ENCODE measurements at places on chromosomes 7 and 10.

DNA sequence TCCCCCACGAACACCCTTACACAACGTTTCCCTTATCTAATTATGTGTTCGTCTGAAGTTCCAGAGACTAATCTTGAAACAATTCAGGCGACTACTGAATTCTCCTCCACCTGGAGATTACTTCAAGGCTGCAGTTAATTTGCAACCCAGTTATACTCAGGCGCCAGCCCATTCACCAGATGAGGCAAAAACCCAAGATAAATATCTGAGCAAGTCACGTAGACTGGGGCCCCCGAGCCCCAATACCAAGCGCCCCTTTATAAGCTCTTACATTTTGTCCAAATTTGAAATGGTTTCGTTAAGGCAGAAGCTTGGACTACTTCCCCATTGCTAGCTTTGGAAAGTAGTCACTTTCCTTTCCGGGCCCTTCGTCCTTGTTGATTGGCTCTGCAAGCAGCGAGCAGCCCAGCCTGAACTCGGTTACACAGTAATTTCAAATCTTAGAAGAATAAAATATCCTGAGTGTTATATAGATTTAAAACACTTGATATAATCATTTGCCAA is 1.2 kb downstream of the TPK1 start:
- peak overlapping the region; percentile 88 for H3K27ac ChIP-seq
- peak overlapping the region; percentile 44 for H3K4me3 ChIP-seq
- peaks cover 6% of the 10 kb centered on the region for H3K4me1 ChIP-seq
- no peaks in the 10 kb centered on the region for H3K27me3 ChIP-seq
- DNase-seq = peak; percentile 53

- H3K4me3 ChIP-seq = no peak overlapping the region
- DNase-seq = no peak
- no peak overlapping the region for H3K27ac ChIP-seq
- no peaks in the 10 kb centered on the region for H3K27me3 ChIP-seq
- peaks cover 38% of the 10 kb centered on the region for H3K36me3 ChIP-seq
- peaks cover 31% of the 10 kb centered on the region for H3K4me1 ChIP-seq
These were observed 32.0 kb downstream of the AMZ1 start for GRCh38 chr7:2720024-2720423.

GRCh38 chr7:21412410-21412851 is 15.5 kb upstream of the SP4 start:
- no peak overlapping the region for H3K27ac ChIP-seq
- H3K27me3 ChIP-seq = peaks cover 16% of the 10 kb centered on the region
- H3K4me3 ChIP-seq = no peak overlapping the region
- no peak for DNase-seq

DNA sequence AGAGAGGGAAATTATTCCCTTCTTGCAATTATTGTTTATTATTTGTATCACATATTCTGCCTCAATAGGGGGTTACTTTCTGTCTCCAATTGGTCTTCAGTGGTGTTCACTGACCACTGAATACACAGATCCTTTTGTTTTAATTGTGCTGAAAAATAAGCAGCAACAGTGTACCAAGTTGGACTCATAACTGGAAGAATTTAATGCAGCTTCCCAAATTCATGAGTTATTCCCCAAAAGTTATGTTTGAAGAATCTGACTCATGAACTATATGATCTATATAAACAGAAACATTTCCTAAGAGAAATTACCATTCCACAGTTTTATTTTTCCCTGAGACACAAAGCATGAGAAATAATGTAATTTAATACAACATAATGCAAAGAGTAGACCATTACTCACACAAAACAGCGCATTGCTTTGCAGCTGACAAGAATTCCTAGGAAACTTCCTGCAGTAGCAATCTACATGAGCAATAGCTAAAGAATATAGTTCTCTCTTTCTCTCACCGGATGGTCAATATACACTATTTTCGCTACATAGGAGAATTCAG is 479.2 kb downstream of the HTR7 start:
- H3K36me3 ChIP-seq = no peaks in the 10 kb centered on the region
- H3K4me1 ChIP-seq = no peaks in the 10 kb centered on the region
- no peaks in the 10 kb centered on the region for H3K27me3 ChIP-seq
- DNase-seq = no peak
- no peak overlapping the region for H3K27ac ChIP-seq

DNA sequence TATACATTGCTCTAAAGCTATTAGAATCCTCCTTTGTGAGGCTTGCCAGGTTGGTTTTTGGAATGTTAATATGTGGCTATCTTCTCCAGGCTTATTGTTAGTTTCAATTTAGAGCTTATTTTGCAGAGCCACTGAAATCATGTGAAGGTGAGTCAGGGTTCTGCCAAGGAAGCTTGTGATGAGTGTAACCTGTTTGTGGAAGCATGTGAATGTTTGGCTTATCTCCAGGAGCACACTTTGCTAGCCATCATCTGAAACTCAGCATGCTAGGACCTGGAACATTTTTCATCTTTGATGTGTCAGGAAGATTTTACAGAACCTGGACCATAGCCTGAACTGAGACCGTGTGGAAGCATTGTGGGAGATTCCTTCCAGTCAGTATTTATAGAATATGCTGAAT is 197.3 kb downstream of the PPP1R9A start:
- H3K36me3 ChIP-seq = no peaks in the 10 kb centered on the region
- DNase-seq = peak; percentile 65
- no peaks in the 10 kb centered on the region for H3K4me1 ChIP-seq
- peak overlapping the region; percentile 55 for H3K27ac ChIP-seq
- H3K27me3 ChIP-seq = no peaks in the 10 kb centered on the region
- no peak overlapping the region for H3K4me3 ChIP-seq

GRCh38 chr7:135247746-135248471 is 14.3 kb downstream of the STRA8 start:
- H3K4me3 ChIP-seq = no peak overlapping the region
- H3K4me1 ChIP-seq = no peaks in the 10 kb centered on the region
- H3K27me3 ChIP-seq = peaks cover 8% of the 10 kb centered on the region
- H3K27ac ChIP-seq = no peak overlapping the region
- no peak for DNase-seq
- no peaks in the 10 kb centered on the region for H3K36me3 ChIP-seq

DNA sequence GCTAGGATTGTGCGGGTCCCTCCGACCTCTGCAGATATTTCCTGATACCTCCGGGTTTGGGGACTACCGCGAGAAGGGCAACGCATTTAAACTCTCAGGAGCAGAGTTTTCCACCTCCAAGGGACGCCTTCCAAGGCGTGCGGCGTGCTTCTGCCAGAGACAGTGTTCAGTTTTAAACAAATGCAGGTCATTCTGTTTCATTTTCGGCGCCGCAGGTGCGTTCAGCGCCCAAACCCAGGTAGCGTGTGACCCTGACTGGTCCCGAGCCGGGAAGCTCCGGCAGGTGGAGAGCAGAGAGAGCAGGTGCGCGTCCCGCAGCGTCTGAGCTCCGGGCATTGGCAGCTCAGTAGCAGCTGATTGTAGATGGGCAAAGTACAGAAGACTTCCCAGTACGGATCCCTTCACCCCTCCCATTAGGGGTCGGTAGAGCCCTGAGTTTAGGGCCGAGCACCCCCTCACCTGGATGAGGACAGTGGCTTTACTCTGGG is 1.4 kb upstream of the CYP26A1 start:
- H3K27me3 ChIP-seq = peaks cover 98% of the 10 kb centered on the region
- peak overlapping the region; percentile 39 for H3K4me3 ChIP-seq
- H3K36me3 ChIP-seq = no peaks in the 10 kb centered on the region
- peaks cover 23% of the 10 kb centered on the region for H3K4me1 ChIP-seq

Data from large intestine (tissue), 12 donors.